ENCODE measurements at places on chromosomes 3 and 15. TPM values are rescaled to one million over a fixed set of nuclear protein-coding genes. Genes with fewer than 3 reads are reported as not detected.

The CCR8 gene
- polyA plus RNA-seq = not detected

The GADL1 gene
- polyA plus RNA-seq = 1.0 TPM

- DNase-seq = no peak
These were observed 139.3 kb downstream of the SERPINI1 start for GRCh38 chr3:167874671-167875372.

The KIF7 gene
- polyA plus RNA-seq = 12.5 TPM

GRCh38 chr15:50876989-50877360, 31.5 kb upstream of the AP4E1 start:
- DNase-seq = peak; percentile 81

The MAPKBP1 gene
- polyA plus RNA-seq = 22.7 TPM

DNA sequence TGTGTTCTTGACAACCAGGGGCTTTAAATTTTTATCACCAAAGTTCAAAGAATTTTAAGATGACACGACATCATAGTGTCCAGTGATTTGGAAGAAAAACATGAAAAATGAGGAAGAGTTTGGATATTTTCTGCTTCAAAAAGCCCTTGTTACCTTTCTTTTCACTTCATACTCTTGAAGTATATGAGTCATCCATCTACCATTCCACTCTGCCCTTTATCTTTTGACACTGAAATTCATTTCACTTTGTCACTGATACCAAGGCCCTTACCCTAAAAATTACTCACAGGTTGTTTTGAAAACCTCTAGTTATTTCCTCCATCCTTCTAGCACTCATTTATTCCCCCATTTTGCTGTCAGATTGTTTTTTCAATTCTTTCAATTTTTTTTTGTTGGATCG, 42.7 kb downstream of the OR5H15 start:
- DNase-seq = no peak

The CCR3 gene
- not detected for polyA plus RNA-seq

- DNase-seq = no peak
These were observed 99.0 kb downstream of the MEGF11 start for GRCh38 chr15:66154581-66154980.

- DNase-seq = no peak
These were observed 269.4 kb upstream of the ROPN1 start for GRCh38 chr3:124261306-124261705.

DNA sequence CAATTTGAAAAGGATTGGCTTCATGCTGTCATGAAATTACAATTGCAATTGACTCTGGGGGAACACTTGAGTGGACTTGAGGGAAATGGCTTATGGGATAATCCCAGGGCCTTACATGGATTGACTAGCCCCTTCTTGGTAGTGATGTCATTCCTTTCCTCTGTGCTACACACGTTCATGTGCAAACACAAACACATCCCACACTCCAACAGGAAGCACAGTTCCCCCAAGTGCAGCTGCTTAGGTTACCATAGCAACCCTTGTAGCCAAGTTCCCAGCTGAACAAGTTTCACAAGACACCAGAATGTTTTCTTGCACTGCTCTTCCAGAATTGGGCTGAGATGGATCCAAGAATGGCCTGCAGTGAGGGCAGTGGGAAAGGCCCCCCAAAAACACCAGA, 217.0 kb downstream of the ZNF621 start:
- peak; percentile 45 for DNase-seq

DNA sequence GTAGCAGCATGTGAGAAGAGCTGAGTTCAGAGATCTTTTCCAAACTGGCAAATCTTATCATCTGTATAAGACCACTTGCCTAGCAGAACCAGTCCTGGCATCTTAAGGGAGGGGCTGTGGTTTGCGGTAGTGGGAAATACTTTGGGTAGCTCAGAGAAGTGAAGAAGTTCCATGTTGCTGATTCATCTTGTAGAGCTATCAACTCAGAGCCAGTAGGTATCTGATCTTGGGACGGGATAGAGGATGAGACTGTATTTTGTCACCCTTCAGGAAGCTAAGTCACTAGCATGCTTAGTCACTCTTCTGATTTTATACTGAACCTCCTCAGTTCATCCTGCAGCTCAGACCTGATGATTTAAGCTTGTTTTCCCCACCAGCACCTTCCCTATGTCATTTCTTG, 211.4 kb downstream of the NR1D2 start:
- no peak for DNase-seq

- no peak for DNase-seq
These were observed 951 bp downstream of the POMGNT2 start for GRCh38 chr3:43104660-43105595.

DNA sequence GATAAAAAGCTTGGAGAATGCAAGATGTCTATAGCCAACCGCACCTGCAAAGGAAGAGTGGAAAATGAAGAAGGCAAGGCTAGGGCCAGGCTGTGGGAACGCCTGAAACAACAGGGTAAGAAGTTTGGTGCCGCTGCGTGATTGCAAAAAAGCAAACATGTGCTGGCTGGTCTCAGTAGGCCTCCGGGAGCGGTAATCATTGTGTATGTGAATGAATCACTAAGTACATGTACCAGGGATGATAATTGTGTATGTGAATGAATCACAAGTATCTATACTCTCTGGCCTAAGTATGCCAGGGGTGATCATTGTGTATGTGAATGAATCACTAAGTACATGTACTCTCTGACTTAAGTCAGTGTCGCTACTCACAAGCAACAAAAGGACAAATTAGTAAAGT, 40.3 kb upstream of the PARL start:
- no peak for DNase-seq

DNA sequence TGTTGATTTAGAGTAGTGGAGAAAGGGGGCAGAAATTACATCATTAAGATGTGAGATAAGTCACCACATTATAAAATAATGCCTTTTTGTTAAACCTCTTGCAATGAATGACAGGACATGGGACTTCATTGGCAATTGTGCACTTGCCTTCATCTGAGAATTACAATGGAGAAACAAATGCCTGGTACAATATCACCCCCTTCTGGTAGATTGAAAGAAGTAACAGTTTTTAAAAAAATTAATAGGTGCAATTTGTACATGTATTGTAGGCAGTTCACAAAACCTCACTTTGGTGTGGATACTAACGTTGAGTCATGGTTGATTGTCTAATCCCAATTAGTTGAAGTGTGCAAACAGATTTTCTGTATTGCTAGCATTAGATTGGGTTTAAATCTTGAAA, 4.6 kb upstream of the P2RY14 start:
- DNase-seq = no peak

DNA sequence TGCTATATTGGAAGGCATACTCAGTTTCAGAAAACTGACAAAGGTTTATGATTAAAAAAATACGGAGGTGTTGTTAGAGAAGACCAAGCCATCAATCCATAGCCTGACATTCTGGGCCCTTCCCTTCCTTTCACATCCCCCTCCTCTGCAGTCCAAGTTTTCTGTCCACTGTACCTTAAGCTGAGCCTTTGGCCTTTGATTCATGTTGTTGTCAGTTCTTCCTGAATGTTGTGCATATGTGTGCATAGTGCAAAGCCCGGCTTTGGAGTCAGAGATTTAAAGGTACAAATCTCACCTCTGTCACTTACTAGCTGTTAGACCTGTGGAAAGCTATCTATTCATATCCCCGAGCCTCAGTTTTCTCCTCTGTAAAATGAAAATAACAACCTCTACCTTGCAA, 104.9 kb upstream of the AGBL1 start:
- no peak for DNase-seq

DNA sequence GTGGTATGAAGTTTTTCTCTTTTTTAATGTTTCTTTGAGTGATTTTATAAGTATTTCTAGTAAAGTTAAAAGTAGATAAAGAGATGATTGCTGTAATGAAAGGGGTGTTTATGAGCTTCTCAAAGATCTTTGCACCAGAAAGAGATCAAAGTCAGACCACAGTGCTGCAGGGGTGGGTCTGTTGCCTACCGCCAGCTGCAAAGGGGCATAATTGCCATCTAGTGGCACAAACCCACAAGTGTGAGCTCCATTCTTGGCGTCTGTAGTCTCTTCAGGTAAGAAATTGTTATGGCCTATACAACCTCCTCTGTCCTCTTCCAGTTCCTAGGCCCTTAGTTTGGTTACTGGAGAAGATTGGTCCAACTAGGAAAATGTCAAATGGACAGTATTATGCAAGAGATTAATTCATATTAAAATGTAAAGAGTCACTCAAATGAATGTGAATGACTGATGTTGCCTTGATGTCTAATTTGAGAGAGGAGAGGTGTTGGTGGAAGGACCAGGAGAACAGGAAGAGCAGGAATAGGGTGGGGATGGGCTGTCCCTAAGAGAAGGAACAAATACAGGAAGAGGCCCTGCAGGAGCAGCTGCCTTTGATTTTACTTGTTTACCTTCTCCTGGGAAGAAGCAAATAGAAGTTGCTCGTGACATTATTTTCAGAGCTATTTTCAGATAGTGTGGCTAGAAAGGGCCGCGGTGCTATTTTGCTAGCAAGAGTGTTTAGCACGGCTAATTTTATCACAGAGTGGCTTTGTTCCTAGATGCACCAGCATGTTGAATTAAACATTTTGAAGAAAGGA, 53.0 kb upstream of the GSK3B start:
- no peak for DNase-seq

The TRIM59 gene
- 23.7 TPM for polyA plus RNA-seq

The GOLGA6L9 gene
- 16.4 TPM for polyA plus RNA-seq

The IQCB1 gene
- polyA plus RNA-seq = 31.0 TPM

The ANP32A gene
- polyA plus RNA-seq = 287 TPM

DNA sequence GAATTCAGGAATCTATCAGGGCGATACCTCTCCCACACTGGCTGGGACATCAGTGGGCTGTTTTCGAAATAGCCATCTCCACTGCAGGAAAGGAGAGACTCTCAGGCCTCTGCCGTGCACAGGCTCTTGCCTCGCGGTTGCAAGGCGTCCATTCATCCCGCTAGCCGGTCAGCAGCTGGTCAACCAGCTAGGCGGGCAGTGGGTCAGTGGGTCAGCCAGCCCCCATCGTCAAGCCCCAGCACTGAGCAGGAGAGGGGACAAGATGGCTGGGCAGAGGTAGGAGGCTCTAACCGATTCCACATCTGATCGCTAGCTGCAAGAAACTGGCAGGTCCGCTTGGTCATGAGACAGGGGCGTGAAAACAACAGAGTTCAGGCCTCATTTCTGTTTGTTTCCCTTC, 45.1 kb downstream of the MUC4 start:
- DNase-seq = no peak

GRCh38 chr3:138241676-138242075, 54.6 kb downstream of the ARMC8 start:
- no peak for DNase-seq

DNA sequence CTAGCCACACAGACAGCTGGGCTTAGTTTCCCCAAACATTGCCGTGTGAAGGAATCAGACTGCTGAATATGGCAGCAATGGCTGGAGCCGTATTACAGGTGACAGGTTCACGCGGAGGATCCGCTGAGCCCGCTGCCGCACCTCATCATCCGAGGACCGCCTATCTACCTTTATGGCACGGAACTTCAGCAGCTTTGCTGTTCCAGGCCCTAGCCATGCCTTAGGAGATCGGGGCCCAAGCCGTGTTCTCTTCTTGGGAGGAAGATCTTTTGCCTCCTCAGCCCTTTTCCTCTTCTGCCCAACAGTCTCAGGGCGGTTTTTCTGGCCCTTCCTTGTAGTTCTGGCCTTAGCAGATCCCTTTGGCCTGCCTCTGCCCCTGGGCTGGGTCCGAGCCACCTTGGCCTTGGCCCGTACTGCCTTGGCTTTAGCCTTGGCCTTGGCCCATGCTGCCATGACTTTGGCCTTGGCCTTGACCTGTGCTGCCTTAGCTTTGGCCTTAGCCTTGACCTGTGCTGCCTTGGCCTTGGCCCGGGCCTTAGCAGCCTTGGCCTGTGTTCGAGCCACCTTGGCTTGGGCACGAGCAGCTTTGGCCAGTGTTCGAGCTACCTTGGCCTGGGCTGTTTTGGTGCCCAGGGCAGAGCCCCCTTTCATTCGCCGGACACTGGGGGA, 3.2 kb downstream of the CCDC71 start:
- no peak for DNase-seq

- no peak for DNase-seq
These were observed 33.5 kb upstream of the HHATL start for GRCh38 chr3:42736081-42736480.

- no peak for DNase-seq
These were observed 137.3 kb upstream of the BHLHE40 start for GRCh38 chr3:4841776-4842440.

The ERICH6 gene
- polyA plus RNA-seq = 0.57 TPM

The MOBP gene
- polyA plus RNA-seq = 0.60 TPM

GRCh38 chr3:57805674-57806073, 49.6 kb downstream of the SLMAP start:
- no peak for DNase-seq

DNA sequence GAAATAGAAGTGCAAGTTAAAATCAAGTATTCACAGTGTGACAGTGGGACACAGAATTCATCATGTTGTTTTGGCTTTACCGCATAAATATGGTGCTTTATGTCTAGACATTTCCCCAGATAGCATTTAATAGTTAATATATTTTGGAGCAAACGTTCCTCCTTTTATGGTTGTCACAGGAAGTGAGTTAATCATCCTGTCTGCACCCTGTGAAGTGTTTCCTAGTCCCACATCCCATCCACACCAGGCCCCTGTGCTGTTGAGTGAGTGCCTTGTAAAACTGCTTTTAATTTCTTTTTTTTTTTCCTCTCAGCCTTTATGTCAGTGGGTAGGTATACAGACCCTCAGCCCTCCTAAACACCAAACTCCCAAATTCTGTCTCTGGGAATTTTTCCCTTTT, 393.7 kb downstream of the FEZF2 start:
- DNase-seq = no peak

DNA sequence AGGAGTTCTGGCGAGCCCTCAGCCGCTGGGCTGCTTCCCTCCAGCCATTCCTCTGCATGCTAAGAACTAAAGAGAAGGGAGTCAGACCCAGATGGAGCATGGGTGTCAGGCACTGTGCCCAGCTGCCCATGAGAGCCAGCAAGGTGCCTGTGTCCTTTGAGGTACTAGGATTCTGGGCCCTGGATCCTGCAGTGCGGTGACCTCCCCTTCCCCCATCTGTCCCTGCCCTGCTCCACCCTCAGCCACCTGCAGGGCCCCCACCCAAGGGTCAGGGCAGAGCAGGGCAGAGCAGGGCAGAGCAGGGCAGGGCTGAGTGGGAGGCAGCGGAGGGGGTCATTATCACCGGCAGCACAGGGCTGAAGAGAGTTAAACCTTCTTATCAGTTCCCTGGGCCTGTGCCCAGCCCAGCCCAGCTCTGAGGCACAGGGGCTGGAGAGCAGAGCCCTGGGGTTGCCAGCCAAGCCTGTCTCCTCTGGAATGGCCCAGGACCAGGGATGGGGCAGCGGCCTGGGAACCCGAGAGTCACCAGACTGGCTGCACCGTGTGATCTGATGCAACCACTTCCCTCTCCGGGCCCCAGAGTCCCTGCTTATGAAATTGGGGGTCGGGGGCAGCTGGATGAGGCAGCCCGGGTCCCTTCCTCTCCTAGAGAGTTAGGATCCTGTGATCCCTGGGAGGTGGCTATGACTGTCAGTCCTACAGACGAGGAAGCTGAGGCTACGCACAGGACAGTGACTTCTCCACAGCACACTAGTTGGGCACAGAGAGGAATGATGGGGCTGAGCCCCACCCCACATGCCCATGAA, 17.3 kb downstream of the ZDHHC19 start:
- DNase-seq = no peak
